NCI-H446 (cell line): ENCODE measurements at places on chromosomes 3 and 15.

GRCh38 chr15:77335298-77335697 lies 84.6 kb downstream of the PEAK1 start:
- no peak for DNase-seq

GRCh38 chr3:184574515-184575417 lies 13.2 kb downstream of the EPHB3 start:
- no peak for DNase-seq

GRCh38 chr3:179432021-179432420 lies 19.2 kb downstream of the GNB4 start:
- DNase-seq = no peak

- DNase-seq = no peak
Observed at GRCh38 chr15:57405133-57405532, 28.8 kb downstream of the CGNL1 start.

DNA sequence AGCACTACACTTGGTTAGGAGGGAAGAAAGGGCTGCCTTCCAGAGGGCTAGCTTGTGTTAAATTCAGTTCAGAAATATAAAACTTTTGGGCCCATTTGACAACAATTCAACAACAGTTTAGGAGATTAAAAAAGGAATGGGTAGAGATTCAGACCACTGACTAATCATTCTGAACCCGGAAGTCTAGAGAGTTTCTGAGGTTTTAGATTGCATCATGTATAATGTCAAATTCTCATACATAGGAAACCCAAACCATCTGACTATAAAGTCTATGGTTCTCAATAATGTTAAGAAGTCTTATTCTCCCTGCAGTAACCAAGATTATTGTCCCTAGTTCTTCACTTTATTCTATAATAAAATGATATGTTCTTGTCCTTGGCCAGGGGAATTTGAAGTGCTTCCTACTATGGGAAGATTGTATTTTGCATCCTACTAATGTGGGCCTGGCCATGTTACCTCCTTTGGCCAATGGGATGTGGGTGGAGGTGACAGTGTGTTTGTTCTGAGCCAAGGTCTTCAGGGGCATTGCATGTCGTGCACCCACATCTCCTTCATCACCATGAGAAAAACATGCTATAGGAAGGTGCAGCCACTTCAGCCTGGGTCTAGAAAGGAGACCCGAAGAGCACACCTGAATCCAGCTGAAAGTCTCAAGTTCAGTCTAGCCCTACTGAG lies 66.4 kb upstream of the CCNL1 start:
- DNase-seq = no peak

DNA sequence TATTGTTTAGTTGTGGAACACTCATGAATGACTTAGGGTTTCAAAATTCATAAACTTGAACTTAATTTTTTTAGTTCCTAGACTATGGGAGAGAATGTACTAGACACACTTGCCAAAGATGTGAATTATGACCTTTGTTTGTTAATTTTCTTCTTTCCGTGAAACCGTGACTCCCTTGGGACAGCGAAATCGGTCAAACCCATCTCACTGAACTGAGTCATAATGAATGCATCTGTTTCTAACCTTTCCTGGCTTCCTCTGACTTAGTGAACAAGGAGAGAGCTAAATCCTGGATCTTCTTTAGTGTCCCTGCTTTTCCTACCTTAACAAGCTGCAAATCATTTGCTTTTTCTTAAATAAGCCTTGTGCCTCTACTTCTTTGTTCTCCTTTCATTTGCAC lies 85.5 kb downstream of the LARS2 start:
- peak; percentile 62 for DNase-seq
